Dermis lymphatic vessel endothelial cell (primary cell): ENCODE measurements at places on chromosomes 2 and 18. TPM values are rescaled to one million over a fixed set of nuclear protein-coding genes. Genes with fewer than 3 reads are reported as not detected.

Gene NDUFV2
- total RNA-seq, result 74.1 and 82.6 TPM in 2 replicates

Gene UPP2
- not detected in 2 replicates for total RNA-seq

Gene SPP2
- total RNA-seq, result not detected in 2 replicates

Gene DOCK10
- 2.4 and 6.4 TPM in 2 replicates for total RNA-seq

Gene ATP6V1C2
- total RNA-seq, result under 0.01 TPM in 2 replicates

Gene CLASP1
- total RNA-seq, result 30.8 and 32.0 TPM in 2 replicates

Gene KCNJ13
- not detected in 2 replicates for total RNA-seq

Gene MAL
- not detected in 2 replicates for total RNA-seq

Gene CERKL
- not detected in 2 replicates for total RNA-seq

Gene LHCGR
- total RNA-seq, result not detected in 2 replicates

Gene ACADL
- not detected in 2 replicates for total RNA-seq

Gene TMEM169
- total RNA-seq, result 0.17 and 0.22 TPM in 2 replicates

Gene CFC1
- total RNA-seq, result not detected in 2 replicates

Gene CD8B
- total RNA-seq, result not detected in 2 replicates

Gene CDH19
- under 0.01 and 0.11 TPM in 2 replicates for total RNA-seq

Gene FZD7
- 0.17 and 0.22 TPM in 2 replicates for total RNA-seq

Gene CKAP2L
- total RNA-seq, result 0.76 and 1.0 TPM in 2 replicates
